ENCODE measurements at places on chromosomes 6 and 20.

DNA sequence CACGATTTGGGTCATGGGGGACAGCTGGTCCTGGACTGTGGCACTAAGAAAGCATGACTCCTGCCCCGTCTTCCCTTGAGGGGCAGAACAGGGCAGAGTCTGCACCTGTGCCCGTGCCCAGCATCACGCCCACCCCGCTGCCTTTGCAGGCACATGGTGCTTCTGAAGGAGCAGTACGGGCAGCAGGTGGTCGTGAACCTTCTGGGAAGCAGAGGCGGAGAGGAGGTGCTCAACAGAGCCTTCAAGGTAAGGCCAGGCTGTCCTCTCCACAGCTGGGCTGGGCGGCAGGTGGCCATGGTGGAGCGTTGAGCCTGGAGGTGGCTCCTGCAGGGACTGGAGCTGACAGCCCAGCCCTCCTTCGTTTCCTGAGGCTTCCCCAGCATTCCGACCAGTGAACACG, 77.4 kb downstream of the SYNJ2 start:
- no peak for DNase-seq

DNA sequence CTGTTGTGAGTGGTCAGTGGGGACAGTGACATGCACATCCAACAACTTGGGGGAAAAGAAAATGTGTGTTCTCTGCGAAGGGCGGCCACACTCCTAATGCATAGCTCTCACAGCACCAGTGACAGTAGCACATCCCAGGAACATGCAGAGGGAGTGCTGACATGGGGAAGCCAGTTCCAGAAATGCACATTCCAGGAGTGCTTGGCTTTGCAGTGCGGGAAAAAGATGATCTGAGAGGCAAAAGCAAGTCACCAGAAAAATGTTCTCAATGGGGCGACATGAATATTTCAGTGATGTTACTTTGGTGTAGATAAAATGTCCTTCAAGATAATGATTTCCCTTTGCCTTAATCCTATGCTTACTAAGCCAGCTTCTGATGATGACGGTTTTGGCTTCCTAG, 42.9 kb upstream of the PDE10A start:
- DNase-seq: no peak

- peak; percentile 20 for DNase-seq
Observed at GRCh38 chr6:11978169-11978987, 33.7 kb upstream of the HIVEP1 start.

GRCh38 chr6:117110146-117110545, 155.2 kb upstream of the VGLL2 start:
- no peak for DNase-seq

- peak; percentile 41 for DNase-seq
Observed at GRCh38 chr6:7617801-7618764, 28.1 kb downstream of the SNRNP48 start.

GRCh38 chr20:23122321-23122720, 36.2 kb upstream of the CD93 start:
- DNase-seq: no peak

- DNase-seq: peak; percentile 76
Observed at GRCh38 chr6:37483917-37484785, 15.5 kb downstream of the CCDC167 start.

GRCh38 chr6:40907198-40907701, 131.8 kb downstream of the UNC5CL start:
- no peak for DNase-seq

- DNase-seq: no peak
Observed at GRCh38 chr6:139392794-139393193, 18.3 kb upstream of the CITED2 start.

DNA sequence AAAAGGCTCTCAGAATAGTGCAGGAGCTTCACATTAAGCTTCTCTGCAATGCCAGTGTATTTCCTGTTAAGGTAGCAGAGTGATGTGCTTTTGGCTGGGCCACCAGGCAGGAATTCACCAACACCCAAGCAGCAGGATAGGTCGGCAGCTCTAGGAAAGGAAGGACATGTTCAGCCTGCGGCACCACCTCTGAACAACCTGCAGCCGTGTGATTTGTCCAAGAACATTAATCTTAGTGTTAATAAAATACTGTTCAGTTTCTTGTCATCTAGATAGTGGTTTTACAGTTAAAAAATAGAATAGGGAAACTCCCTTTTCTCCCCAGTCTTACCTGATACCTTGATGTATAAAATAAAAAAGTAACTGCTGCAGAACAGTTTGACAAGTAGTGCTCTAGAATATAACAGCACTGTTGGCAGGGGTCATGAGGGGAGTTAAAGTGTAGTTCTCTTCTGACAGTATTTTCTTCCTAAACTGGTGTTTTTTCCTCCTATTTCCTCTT, 18.8 kb downstream of the ZNF292 start:
- no peak for DNase-seq

GRCh38 chr6:3789018-3789895, 37.7 kb upstream of the PXDC1 start:
- DNase-seq: no peak

- no peak for DNase-seq
Observed at GRCh38 chr6:116165596-116165995, 39.7 kb upstream of the COL10A1 start.

DNA sequence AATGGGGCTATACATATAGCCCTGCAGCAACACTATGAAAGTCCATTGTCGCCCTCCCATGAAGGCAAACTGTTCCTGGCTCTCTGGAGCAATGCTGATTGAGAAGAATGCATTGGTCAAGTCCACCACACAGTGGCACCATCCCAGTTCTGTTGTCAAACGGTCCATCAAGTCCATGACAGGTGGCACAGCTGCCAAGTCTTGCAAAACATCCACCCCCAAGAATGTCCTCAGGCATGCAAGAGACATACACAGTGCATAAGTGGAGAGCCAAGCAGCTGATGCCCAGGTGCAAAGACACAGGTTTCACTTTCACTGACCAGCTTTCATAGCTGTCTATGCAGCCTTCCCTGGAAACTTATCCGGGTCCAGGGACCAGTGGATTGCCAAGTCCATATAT, 17.5 kb downstream of the ZNF391 start:
- no peak for DNase-seq

GRCh38 chr6:107323133-107323785, 136.1 kb downstream of the PDSS2 start:
- no peak for DNase-seq

GRCh38 chr20:16432466-16433292, 140.6 kb downstream of the KIF16B start:
- DNase-seq: no peak

DNA sequence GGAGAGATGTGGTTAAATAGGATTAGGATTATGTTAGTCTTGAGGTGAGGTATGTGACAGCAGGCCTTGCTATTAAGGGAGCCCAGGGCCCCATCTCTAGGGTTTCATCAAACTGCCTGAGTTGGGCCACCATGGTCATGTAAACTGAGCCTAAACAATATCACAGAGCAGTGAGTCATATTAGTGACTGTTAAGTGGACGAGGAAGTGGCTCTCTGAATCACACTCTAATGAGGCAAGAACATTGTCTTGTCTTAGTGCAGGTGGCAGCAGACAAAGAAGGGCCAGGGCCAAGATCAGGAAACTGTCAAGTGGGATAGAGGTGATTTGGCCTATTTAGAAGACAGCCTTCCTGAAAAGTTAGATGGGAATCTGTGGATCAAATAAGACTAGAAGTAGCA, 23.1 kb downstream of the ENPP3 start:
- DNase-seq: peak; percentile 39

- peak; percentile 84 for DNase-seq
Observed at GRCh38 chr6:125906158-125906998, 50.2 kb upstream of the HINT3 start.

DNA sequence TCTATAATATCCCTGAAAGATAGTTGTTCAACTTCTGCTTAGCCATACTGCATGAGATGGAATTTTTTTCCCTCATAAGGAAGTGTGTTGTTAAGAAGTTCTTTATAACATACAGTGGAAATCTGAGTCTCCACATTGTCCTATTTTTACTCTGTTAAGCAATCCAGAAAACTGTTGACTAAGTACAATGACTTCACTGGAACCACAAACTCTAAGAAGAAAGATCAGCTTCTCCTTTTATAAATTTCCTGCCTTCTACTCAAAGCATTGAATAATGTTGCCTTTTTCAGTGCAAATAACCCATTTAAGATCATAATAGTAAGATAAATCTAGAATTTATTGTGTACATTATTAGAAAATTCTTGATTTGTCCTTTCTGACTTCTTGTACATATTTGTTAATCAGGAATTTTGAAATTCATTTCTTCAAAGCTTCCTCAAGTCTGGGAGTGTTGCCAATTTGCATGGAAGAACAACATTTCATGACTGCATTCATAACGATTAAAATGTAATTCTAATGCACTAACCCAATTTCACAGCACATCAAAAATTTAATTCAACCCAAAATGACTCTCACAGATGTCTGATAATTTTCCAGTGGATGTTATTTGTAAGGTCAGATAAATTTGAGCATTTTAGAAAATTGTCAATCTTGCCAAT, 45.6 kb upstream of the ANKEF1 start:
- peak; percentile 34 for DNase-seq

- DNase-seq: no peak
Observed at GRCh38 chr6:85453052-85453451, 3.2 kb downstream of the NT5E start.

GRCh38 chr20:7022597-7022996, 255.1 kb downstream of the BMP2 start:
- no peak for DNase-seq

DNA sequence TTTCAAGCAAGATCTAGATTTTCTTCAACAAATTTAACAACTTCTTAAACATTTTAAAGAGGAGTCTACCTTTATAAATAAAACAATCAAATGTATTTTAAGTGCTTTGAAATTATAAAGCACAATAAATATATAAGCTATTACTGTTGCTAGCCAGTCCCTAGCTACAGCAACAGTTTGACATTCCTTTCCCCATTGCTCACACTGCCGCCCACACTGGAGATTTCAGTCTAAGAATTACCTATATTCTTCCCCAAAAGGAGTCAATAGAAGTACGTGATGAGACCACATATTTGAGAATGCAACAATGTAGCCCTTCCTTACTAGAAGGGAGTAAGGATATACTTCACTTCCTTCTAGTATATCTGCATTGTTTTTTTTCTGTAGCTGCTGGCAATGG, 65.3 kb upstream of the RNF146 start:
- DNase-seq: no peak

GRCh38 chr6:2213086-2213485, 32.3 kb downstream of the GMDS start:
- DNase-seq: no peak

DNA sequence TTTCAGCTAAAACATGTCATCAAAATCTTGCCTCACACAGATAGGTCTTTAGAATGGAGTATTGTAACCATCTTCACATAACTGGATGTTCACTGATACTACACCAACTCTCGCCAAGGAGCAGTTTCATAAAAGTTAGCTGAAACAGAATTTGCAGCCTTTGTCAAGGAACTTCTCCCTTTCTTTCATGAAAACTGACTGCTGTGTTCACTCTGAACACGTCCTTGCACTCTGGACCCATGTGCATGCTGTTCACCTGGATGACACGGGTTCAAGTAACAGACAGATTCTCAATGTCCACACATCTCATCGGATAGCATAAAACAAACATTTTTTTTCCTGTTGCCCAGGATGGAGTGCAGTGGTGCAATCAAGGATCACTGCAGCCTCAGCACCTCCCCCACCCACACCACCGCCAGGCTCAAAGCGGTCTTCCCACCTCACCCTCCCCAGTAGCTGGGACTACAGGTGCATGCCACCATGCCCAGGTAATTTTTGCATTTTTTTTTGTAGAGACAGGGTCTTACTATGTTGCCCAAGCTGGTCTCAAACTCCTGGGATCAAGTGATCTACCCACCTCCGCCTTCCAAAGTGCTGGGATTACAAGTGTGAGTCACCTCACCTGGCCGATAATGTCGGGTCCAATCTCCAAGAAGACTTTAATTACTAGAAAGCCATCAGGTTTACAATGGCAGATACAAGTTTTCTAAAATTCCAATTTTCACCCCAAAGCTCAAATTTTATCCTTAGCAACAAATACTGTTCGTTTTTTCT, 9.4 kb downstream of the DIDO1 start:
- no peak for DNase-seq

DNA sequence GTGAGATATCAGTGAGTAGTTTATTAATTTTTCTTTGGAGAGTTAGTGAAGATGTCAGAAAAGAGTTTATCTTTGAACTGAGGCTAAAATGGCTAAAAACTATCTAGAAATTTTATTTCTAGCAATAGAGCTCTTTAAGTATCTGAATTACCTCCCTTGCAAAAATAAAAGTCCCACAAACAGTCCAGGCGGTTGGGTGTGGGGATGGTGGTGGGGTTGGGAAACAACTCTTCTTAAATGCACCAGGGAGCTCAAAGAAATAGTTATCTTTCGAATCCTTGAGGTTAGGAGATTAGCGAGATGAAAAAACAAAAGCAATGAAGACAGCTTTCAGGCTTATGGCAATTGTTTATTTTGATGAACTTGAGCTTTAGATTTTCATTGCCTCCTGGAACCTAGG, 1299.1 kb upstream of the ADGRB3 start:
- DNase-seq: no peak

DNA sequence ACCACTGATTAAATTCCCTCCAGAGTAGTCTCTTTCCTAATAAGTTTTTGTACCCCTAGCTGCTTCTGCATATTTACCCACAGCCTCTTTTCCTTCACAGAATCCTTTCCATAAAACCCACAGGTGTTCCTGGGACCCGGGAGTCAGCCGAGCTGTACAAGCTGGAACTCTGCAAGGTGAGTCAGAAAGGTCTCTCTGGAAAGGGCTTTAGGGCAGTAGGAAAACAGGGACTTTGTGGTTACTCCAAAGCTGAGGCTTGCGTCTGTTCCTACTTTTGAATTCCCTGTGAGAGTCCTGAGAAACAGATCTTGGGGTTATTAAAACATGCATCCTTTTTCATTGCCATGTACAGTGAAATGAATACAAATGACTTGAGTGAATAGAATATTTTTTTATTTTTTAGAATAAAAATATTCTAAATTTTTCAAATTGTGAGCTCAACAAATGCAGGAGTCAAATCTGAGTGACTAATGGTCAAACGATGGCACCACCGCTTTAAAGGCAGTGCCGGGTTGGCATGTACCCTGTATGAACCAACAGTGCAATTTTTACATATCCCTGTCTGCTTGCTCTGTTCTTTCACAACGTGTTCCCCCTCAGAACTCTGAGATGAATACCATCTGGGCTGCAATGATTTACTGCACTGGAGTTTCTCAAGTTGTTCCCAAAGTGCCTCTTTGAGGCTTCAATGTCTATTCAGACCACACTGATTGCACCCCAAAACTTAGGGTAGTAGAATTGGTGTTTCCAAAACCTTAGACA, 78.4 kb downstream of the GFRAL start:
- DNase-seq: no peak

DNA sequence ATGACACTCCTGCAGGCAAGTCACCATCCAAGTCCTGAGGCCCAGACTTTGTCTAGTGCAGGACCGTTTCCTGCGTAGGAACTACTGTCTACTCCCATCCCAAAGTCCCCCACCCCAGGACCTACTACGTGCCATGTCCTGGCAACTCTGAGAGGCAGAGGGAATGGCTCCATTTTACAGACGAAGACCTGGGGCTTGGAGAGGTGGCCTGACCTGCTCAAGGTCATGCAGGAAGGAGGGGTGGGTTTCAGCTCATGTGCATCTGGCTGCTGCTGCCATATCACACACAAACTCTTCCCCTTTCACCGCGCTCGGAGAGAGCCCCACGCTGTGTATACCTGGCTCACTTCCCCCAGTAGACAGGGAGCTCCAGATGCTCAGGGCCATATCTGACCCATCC, 1.2 kb upstream of the NOL4L start:
- no peak for DNase-seq
